ENCODE measurements at places on chromosomes 6 and 20. TPM values are rescaled to one million over a fixed set of nuclear protein-coding genes. Genes with fewer than 3 reads are reported as not detected.

Gene PAX1
- total RNA-seq: not detected

Gene TP53RK
- total RNA-seq: 11.7 TPM

DNA sequence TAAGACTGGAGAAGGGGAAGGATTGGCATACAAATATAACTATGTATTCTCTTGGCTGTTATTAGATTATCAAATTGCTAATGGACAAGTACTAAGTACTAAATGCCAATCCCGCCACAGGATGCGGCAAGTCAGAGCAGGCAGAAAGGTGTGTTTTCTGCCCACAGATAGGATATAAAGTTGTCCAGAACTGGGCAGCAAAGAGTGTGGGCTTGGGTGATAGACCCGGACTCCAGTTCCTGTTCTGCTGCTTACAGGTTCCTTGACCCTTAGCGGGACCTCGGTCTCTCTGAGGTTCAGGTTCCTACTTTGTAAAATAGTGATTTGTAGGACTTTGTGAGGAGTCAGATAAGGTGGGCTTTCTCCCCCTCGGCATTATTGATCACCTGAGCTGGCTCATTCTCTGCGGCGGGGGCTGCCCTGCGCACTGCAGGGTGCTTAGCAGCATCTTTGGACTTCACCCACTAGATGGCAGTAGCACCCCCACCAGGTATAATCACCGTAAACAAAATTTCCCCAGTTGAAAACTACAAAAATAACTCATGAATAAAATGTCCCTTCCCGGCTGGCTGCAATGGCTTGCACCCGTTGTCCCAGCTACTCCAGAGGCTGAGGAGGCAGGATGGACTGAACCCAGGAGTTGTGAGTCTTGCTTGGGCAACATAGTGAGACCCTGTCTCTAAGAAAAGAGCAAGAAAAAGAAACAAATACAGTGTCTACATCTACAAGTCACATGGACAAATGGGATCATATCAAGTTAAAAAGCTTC, 193.1 kb downstream of the DOK5 start:
- DNase-seq: peak; percentile 56

- no peak for DNase-seq
These were observed 28.1 kb downstream of the PTPN1 start for GRCh38 chr20:50538276-50538675.

GRCh38 chr20:12531626-12532025, 477.1 kb upstream of the SPTLC3 start:
- DNase-seq: no peak

GRCh38 chr6:148244217-148244935, 98.3 kb upstream of the SASH1 start:
- DNase-seq: no peak

GRCh38 chr6:122622479-122622878, 12.3 kb downstream of the PKIB start:
- peak; percentile 4 for DNase-seq

DNA sequence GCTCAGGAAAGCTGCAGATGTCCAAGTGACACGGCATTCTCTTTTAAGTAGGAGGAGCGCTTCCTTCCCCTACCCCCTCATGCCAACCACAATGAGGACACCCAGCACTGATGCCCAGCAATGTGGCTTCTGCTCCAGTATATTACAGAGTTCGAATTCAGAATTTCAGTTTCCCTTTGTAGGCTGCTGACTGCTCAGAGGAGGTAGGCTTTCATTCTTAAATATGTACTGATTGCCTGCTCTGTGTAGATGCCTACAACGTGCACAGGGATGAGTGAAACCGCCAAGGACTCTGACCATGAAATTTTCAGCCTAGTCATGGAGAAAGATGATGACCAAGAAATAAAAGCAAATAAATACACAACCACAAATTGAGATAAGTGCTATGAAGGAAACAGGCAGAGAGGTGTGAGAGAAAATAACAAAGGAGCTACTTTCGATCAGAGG, 50.9 kb upstream of the TNFAIP3 start:
- peak; percentile 20 for DNase-seq

GRCh38 chr6:52551483-52552277, 25.2 kb downstream of the TRAM2 start:
- peak; percentile 84 for DNase-seq

Measured in body of pancreas (tissue), 4 donors.